Mesothelial cell of epicardium (in vitro differentiated cells): ENCODE measurements at places on chromosomes 13 and 19. TPM values are rescaled to one million over a fixed set of nuclear protein-coding genes. Genes with fewer than 3 reads are reported as not detected.
A peak's percentile ranks its signal among the peaks of the same experiment; 100 is the strongest.

RASL11A gene
- 8.8 to 10.5 TPM (median 9.1 TPM) in 3 replicates for total RNA-seq

DMKN gene
- 161 to 172 TPM (median 171 TPM) in 3 replicates for total RNA-seq

GRCh38 chr19:5054551-5055456 lies 85.9 kb downstream of the KDM4B start:
- peaks cover 11% of the 10 kb centered on the region for H3K36me3 ChIP-seq
- no peaks in the 10 kb centered on the region for H3K27me3 ChIP-seq
- DNase-seq, result no peak
- H3K4me3 ChIP-seq, result no peak overlapping the region

NACC1 gene
- 63.0 to 76.4 TPM (median 74.5 TPM) in 3 replicates for total RNA-seq

GRCh38 chr13:22487932-22488331 lies 692.8 kb upstream of the SGCG start:
- no peaks in the 10 kb centered on the region for H3K36me3 ChIP-seq
- no peaks in the 10 kb centered on the region for H3K27me3 ChIP-seq
- peak overlapping the region; percentile 88 for H3K27ac ChIP-seq

DNA sequence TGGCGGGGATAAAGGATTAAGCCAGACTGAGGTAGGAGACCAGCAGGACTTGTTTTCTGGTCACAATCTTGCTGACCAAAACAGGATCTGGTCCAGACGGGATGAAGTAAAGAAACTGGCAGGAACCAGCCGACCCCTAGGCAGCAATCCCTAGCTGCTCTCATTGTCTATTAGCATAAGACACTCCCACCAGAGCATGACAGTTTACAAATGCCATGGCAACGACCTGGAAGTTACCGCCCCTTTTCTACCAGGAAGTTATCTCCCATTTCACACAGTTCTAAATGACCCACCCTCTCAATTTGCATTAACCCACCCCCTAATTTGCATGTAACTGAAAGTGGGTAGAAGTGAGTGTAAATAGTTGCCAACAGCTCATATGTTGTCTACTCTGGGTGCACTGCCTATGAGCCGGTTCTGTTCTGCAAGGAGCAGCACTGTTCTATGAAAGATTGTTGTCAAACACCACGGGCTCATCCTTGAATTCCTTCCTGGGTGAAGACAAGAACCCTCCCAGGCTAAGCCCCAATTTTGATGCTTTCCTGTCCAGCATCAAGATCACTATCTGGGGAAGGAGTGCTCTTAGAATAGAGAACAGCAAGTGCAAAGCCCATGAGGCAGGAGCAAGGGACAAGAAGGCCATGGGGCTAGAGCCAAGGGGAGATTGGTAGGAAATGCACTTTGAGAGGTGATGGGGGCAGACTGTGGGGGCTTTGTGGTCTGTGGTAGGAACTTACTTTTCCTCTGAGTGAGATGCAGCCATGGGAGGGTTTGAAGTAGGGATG lies 13.9 kb upstream of the FBXO27 start:
- no peak for DNase-seq
- H3K4me1 ChIP-seq, result no peaks in the 10 kb centered on the region
- peaks cover 5% of the 10 kb centered on the region for H3K27me3 ChIP-seq
- no peak overlapping the region for H3K27ac ChIP-seq
- no peaks in the 10 kb centered on the region for H3K36me3 ChIP-seq
